Nucleus accumbens (tissue), 56 donors: ENCODE measurements at places on chromosomes 5 and 9.
A peak's percentile ranks its signal among the peaks of the same experiment; 100 is the strongest.

- no peak for DNase-seq
These were observed 6.1 kb downstream of the GAS1 start for GRCh38 chr9:86941197-86941596.

DNA sequence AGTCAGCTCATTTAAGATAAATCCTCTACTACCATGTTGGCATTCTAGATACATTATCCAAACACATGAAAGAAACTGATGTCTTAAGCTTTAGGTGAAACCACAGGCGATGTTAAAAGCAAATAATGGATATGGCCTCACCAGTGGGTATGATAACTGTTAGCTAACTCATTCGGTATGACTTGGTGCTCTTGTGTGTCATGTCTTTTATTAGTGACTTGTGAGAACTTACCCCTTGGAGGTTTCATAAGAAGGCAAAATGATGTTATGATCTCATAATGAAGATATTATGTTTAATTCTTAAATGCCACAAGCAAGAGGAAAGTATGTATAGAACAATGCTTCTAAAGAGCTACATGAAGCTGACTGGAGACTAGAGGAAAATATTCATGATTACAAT is 1227.0 kb downstream of the EFNA5 start:
- no peak for DNase-seq

DNA sequence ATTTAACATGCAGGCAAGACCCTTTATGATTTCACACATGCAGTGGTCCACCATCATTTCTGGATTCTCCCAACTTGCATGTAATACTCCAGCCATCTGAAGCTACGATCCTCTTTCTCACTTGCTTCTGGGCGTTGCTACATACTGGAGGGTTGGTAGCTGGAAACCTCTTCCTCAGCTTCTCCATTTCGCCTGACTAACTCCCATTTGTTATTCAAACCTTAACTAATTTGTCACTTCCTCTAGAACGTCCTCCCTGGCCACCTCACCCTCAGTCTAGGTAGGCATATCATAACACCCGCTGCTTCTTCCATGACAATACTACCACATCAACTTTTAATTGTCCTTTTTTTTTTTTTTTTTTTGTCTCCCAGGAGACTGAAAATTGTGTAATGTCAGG is 72.6 kb upstream of the EQTN start:
- DNase-seq: no peak

DNA sequence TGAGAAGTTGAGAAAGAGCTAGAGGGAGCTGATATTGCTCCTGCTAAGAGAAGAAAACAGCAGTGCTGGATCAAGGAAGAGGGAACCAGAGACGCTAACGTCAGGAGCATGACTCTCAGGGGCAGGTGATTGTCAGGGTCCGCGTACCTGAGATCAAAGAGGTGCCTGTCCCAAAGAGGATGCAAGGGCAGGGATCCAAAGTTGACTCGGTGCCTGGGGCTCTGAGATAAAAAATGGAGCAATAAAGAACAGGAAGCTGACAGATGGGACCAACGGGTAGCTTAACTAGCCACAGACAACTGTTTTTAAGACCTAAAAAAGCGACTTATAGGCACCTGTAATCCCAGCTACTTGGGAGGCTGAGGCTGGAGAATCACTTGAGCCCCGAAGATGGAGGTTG is 517.8 kb downstream of the IRX1 start:
- no peak for DNase-seq

DNA sequence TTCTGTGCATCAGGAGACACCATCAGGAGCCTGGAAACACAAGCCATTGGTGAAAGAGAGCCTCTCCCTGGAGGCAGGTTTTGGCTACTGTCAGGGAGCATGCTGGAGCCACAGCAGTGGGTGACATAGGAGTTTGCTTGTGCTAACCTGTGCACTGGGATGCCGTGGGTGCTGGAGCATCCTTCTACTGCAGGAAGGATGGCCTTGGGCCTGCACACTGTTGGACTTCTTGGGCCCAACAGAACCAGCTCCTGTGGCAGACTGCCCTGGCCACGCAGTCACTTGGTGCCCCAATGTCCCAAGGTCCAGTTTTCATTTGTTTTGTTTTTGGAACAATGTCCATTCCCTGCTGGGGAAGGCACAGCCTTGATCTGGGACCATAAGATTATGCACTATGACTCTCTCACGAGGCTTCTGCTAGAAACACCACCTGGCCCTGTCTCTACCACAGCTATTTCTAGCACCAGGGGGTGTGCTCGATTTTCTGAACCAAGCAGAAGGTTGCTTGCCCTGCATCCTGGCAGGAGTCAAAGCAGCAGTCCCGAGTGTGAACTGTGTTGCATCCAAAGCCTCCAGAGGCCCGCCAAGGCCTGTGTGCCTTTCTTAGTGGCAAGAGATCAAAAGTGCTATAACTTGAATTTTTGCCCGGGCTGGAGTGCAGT is 5.5 kb upstream of the LTC4S start:
- no peak for DNase-seq

- no peak for DNase-seq
These were observed 27.8 kb upstream of the GDNF start for GRCh38 chr5:37867654-37868053.

DNA sequence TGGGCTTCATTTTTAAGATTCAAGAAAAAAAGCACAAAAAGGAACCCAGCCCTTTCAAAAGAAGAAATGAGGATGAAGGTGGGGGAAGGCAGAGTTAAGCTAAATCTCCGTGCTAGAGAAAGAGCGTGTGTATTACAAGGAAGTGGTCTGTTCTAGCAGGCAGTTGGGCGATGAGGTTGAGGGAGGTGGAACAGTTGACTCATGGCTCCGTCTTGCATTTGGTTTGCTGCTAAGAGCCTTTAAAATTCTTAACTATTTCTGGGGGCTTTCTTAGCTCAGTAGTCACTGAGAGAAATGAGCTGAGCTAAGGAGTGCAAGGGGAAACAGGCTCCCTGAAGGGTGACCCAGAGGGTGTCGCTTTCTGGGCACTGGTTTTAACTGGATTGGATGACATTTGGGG is 117.4 kb downstream of the GCNT1 start:
- no peak for DNase-seq

DNA sequence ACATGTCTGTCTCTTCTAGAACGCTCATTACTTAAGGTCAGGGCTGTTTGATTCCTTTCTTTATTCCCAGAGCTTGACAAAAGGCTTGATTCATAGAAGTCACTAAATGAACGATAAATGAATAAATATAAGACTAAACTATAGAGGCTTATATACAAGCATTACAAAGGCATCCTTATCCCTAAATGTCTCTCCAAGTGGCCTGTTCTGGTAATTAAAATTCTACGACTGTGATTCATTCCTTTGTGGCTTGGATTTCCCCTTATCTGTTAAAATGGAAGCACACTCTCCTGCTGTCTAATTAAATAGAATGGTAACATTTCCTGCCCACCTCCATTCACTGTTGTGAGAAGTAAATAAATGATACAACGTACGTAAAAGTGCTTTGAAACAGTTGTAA is 49.5 kb downstream of the C7 start:
- DNase-seq: no peak

- no peak for DNase-seq
These were observed 298.6 kb upstream of the SLC24A2 start for GRCh38 chr9:20087481-20087880.

DNA sequence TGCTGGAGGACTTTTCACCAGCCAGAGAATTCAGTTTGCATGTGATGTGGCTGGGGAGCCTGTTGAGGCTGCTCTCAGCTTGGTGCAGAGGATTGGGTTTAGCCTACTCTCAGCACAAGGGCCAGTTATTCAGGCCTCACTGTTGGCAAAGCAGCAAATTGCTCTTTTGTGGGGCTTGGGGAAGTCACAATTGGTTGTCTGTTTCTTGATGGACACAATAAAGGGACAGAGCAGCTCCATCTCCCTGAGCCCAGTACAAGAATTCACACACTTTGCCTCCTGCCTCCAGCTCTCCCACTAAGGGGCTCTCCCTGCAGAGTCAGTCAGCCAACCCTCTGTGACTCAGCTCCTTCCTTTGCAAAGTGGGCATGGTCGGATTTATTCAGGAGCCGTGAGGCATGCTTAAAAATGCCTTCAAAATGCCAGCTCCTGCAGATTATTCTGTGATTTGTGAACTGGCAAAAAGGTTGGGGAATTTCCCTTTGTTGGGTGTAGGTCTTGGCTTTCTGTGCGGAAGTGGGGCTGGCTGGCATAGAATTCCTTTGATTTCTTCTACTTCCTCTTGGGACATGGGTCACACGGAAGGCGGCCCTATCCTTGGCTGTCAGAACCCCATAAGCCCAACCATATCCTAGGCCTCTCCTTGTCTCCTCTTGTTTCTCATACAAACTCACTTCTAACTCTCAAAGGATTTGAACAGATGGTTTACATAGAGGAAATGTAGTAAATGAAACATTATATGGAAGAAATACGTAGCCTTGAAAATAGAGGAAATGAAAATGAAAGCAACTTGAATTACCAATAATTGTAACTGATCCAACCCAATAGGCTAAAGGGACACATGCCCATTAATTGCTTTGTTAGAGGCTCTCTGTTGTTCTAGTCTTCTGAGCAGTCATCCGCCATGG is 118.7 kb upstream of the CD180 start:
- DNase-seq: peak; percentile 75

DNA sequence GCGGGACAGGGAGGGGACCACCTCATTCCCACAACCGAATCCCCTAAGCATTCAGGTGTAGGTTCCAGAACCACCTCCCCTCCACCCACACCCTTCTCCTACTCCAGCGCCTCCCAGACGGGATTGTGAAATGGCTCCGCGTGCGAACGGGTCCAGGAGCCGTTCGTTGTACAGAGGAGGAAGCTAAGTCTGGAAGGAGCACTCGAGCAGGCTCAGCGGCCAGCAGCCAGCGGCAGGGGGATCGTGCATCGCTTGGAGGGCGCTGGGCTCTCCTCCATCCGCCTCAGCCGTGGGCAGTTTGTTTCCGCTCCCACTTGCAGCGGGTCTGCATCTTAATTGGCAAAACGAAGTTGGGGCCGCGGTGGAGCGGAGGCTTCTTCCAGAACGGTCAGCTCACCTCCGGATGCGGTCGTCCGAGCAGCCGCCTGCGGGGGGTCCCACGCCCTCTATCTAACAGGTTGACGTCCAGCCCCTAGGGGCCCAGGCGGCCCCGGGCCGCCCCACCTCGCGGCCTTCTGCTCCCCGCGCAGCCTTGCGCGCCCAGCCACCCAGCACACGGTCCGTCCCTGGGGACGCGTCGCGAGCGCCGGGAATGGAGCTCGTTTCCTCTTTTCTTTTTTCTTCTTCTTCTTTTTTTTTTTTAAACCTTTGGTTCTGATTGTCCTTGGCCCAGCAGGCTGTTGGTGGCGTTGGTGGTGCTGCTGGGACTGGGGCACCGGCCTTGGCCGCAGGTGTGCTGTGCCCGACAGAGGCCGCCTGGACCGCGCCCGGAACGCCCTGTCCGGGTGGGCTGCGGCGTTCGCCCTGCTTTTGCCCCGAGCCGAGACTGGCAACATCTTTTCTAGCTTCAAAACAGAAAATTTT is 3.9 kb upstream of the BARX1 start:
- DNase-seq: no peak

DNA sequence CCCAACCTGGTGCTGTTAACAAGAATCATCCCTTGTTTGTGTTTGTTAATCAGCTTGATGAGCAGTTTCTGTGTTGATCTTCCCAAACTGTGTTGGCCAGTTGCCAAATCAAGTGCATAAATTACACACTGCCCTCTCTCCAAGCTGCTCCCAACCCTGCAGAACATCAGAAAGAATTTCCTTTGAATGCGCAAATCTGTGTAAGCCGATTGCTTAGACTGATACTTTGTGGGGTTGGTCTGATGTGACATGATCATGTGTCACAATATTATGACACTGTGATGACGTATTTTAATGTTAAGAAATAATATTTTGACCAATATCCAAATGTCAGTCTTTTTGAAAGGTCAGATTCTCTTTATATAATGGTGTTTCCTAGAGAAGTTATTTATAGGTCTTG is 766.4 kb upstream of the WWC1 start:
- DNase-seq: no peak

DNA sequence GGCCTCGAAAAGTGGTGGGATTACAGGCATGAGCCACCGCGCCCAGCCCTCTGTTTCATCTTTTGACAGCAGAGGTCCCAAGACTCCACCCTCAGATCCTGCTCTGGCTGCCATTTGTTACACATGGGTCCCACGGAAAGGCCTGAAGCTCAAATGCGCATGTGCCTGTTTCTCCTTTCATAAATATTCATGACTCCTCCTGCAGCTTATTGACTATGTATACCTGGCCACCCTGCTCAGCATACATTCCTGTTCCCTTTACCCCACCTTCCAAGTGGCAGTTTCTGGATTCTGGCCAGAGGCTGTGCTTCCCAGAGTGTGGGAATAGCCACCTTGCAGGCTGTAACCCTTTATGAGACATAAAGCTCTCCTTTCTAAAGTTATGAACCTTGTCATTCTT is 46.5 kb downstream of the AUH start:
- DNase-seq: no peak

GRCh38 chr9:135661816-135662560 is 1.1 kb upstream of the LCN9 start:
- DNase-seq: no peak

DNA sequence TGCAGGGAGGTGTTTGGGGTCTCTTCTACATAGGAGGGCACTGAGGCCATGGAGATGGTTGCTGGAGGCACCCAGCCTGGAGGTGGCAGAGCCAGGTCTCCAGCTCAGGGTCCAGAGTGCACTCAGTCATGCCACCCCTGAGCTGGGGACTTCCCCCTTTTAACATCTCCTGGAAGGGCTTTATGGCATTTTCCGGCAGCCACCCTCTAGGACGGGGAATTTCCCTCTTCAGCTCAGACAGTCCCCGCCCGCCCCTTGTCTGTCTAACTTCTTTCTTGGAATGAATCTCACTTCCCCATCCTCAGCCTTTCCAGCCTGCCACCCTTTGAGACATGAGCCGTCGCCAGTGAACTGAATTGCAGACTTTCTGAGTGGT is 49.9 kb downstream of the COL15A1 start:
- DNase-seq: no peak

GRCh38 chr5:76755779-76756637 is 40.1 kb downstream of the F2R start:
- no peak for DNase-seq

GRCh38 chr5:55832446-55832845 is 18.7 kb upstream of the IL31RA start:
- DNase-seq: no peak

GRCh38 chr5:75736273-75736672 is 19.0 kb upstream of the POC5 start:
- DNase-seq: no peak

DNA sequence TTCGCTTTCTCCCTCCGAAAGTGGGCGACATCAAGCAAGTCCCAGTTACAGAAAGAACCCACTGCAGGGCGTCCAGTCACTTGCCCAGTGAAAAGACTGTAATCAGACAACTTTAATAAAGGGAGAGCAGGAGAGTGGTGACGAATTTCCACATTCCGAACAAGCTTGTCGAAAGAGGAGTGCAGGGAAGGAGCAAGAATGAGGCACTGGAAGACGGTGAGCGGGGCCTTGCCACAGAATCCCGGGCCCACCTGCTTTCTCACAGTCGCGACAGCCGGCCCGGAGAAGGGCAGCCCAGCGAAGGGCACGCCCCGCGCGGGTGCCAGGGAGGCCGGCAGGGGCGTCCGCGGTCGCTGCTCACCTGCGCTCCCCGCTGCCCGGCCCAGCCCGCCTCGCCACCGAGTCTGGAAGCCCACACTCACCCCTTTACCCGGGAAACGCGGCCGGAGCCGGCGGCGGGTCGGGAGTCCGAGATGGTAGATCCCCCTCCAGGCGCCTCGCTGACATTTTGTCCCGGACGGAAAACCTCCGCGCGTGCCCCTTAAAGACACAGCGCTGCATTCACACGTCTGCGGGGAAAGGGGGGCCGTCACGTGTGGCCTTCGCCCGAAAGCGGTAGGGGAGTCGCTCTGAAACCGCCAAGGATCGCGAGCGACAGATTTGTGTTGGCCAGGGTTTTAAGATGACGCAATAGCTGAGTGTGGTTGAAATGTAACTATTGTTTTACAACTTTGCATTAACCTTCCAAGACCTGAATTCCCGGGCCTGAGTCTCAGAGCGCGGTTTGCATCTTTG is at the start of gene ZBED3:
Gene ZBED3 (minus strand): TSS at position 597 of the 795 bp plus-strand sequence. CDS start 9,407 bp downstream, outside the sequence.
- DNase-seq: peak; percentile 87
